Inflammatory macrophage (primary cell): ENCODE measurements at places on chromosomes 6 and 20.

GRCh38 chr6:70270287-70271005 is 32.4 kb downstream of the COL9A1 start:
- no peak for DNase-seq

- no peak for DNase-seq
These were observed 113.7 kb downstream of the UNC5CL start for GRCh38 chr6:40925341-40925740.

GRCh38 chr6:79538106-79538971 is 1.1 kb upstream of the LCA5 start:
- DNase-seq = no peak

- DNase-seq = no peak
These were observed 280.9 kb downstream of the QKI start for GRCh38 chr6:163695414-163695864.
